ENCODE measurements at places on chromosomes 1 and 21.

- no peak for DNase-seq
Observed at GRCh38 chr1:158942490-158942889, 11.1 kb downstream of the PYHIN1 start.

GRCh38 chr21:46210378-46211136, 18.0 kb downstream of the LSS start:
- DNase-seq = no peak

GRCh38 chr1:54724771-54725170, 9.1 kb downstream of the TTC4 start:
- DNase-seq = no peak

DNA sequence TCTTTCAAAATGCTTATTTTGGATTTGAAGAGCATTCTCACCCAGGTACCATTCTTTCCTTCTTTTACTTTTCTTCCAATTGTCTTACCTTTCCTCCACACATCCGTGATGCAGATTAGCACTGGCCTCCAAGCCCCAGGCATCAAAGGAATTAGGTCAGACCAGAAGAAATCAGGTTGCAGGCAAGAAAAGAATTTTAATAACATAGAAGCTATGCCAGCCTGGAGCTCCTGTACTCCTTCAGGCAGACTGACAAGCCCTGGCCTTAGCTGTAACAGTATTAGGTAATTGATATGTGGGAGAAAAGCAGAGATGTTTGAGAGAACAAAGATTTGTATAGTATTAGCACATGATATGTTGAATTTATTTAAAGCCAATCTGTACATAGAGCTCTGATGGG, 390.4 kb upstream of the ADGRL2 start:
- DNase-seq = no peak

DNA sequence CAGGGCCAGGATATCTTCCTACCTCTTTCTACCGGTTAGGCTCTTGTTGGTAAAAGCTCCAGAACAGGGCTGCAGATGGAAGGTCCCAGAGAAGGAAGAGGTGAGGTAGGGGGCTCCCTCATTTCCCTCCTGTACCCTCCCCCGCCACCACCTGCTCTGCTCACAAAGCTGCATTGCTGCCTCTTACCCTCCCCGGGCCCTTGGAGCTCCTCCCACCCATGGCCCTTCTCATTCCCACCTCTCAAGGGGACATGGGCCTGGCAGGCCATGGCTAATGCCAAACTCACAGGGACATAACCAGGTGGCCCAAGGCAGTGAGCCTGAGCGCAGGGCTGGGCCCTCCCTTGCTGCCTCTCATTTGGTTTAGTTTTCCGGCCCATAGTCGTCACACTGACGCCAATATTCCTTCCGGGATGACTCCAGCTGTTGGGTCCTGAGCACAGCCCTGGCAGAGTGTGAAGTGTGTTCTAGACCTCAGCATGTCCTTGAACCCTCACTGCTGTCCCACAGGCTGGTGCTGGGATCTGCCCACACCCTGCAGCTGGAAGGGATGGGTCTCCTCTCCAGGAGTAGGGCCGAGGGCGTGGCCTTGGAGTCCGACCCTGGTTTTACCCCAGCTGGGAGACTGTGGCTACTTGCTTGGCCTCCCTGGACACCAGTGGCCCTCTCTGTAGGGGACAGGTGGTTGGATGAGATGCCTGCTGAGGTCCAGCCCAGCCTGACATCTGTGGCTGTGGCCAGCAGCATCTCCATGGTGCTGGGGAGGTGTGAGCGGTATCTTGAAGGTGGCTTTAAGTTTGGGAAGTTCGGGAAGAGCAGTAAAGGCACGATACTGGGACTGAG, 104.6 kb downstream of the ARHGEF10L start:
- DNase-seq = no peak

DNA sequence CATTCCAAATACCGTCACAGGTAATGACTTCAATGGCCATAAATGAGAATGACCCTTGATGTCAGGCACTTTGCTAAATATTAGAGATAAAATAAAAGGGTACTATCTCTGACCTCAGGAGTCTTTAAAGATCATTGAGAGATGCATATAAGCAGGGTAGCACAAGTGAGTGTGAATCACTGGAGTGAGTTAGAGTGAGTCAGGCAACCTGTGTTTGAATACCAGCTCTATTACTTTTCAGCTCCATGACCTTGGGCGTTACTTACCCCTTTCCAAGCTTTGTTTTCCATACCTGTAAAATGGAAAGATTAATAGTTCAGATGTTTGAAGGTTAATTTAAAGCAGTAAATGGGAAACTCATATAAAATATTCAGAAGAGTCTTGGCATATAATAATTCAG, 1058.0 kb upstream of the ADGRL4 start:
- no peak for DNase-seq

GRCh38 chr1:85473390-85473789, 8.4 kb upstream of the DDAH1 start:
- DNase-seq = no peak

DNA sequence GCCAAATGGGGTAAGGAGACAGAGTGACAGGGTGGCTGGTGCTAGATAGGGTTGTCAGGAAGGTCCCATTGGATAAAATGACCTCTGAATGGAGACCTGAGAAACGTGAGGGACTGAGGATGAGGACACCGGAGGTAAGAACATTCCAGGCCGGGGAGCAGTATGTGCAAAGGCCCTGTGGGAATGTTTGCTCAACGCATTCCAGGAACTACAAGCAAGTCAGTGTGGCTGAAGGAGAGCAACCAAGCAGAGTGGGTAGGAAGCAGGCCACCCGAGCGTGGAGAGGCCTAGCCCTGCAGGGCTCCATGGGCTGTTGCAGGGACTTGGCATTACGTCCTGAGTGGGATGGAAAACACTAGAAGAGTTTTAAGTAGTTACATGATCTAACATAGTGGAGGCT, 185.6 kb downstream of the ZBTB18 start:
- DNase-seq = no peak

DNA sequence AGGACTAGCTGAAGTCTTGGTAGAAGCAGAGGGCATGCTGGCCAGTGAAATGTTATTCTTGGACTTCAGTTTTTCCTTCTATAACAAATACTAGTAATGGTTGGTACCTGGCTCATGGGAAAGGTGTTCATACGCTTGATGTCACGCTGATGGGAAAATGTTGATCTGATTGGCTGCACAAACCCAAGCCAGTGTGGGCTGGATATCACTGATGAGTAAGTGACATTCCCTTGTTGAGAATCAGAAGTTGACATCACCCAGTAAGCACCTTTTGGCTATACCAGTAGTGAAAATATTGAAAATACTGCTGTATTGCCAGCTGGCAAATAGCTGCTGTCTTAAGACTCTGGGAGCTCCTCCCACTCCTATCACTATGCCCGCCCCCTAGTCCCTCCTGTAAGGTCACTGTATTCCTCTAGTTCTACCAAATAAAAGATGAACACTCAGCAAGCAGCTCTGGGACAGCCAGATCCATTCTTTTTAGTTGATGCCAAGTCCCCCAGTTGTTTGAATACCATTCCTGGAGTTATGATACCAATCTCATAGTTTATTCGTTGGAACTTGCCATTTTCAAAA, 168.2 kb downstream of the GRIK1 start:
- no peak for DNase-seq

DNA sequence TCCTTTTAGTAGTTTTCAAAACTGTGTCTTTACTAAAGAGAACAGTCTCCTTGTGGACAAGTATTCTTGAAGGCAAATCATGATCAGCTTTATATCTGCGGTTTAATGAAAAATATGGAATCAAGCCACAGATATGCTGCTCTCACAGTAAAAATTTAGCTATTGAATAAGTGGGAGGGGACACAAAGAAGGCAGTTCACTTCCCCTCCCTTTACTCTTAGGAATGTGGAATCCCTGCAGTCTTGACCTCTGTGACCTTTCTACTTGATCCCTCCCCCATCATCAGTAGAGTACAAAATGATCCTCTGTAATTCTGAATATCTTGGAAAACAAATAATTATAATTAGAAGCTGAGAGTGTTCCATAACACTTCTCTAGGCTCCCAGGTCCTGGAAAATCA, 136.7 kb upstream of the HOOK1 start:
- DNase-seq = no peak

GRCh38 chr1:58611861-58612385, 34.9 kb upstream of the TACSTD2 start:
- no peak for DNase-seq

DNA sequence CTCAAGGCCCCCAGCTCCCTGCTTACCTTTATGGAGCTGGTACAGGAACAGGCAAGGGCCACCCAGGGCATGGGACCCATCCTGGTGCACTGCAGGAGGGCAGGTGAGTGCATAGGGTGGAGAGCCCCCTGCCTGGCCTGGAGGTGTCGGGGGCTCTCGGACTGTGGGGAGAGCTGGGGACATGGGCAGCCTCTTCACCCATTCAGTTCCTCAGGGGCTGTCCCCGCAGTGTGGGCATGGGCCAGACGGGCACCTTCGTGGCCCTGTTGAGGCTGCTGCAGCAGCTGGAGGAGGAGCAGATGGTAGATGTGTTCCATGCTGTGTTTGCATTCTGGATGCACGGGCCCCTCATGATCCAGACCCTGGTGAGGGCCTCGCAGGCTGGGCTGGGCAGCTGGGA, 7.3 kb upstream of the LGR6 start:
- no peak for DNase-seq

DNA sequence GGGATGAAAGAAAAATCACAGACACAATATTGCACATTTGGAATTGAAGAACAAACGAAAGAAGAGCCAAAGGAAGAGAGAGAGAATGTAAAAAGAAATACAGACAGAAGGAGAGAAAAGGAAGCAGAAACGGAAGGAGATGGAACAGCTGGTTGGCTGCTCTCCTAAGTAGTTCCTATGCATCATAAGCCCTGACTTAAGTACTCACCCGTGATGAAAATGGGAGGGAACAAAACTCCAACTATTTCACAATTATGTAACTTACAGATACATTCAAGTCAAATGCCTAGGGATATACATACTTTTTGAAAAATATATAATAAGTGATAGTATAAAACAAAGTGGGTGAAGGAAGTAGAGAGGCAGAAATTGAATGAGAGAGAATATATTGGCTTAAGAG, 88.5 kb downstream of the TTLL7 start:
- DNase-seq = no peak

GRCh38 chr21:40118527-40118926, 251.3 kb downstream of the PCP4 start:
- DNase-seq = no peak

GRCh38 chr1:78894811-78895210, 111.7 kb downstream of the ADGRL4 start:
- DNase-seq = no peak

DNA sequence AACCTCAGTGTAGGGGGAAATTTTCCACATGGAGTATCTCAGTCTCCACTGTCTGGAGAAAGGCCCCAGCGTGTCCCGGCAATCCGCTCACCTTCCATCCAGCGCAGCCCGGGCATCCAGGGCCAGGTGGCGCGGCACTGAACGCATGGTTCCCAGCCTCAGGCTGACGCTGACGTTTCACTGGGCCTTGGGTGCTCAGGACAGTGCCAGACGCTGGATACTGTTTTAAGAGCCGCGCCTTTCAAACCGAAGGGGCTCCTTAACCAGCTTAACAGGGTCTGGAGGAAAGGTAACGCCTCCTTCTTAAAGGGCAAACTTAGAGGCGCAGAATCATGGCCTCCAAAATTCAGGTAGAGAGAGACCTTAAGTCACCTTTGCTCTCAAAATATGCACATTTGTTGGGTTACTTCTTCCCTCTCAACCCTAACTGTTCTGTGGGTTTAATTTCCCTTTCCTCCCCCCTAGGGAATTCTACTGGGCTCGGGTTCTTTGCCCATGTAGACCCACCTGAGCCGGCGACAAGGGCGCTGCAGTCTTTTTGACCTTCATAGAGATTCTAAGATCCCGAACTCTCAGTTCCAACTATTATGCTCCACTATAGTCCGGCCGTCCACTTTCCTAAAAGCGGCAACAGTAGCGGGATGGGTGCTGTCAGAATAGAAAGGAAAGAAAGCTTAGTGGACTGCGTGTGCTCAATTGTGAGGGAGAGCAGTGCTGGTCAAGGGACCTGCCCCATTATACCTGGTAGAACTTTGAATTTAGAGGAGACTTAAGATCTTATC, 3.5 kb upstream of the LHX9 start:
- no peak for DNase-seq

GRCh38 chr1:246951413-246951812, 19.7 kb upstream of the AHCTF1 start:
- DNase-seq = no peak

GRCh38 chr1:100354971-100355394, 2.7 kb downstream of the CDC14A start:
- no peak for DNase-seq

GRCh38 chr1:43449708-43450069, 4.0 kb downstream of the HYI start:
- no peak for DNase-seq

DNA sequence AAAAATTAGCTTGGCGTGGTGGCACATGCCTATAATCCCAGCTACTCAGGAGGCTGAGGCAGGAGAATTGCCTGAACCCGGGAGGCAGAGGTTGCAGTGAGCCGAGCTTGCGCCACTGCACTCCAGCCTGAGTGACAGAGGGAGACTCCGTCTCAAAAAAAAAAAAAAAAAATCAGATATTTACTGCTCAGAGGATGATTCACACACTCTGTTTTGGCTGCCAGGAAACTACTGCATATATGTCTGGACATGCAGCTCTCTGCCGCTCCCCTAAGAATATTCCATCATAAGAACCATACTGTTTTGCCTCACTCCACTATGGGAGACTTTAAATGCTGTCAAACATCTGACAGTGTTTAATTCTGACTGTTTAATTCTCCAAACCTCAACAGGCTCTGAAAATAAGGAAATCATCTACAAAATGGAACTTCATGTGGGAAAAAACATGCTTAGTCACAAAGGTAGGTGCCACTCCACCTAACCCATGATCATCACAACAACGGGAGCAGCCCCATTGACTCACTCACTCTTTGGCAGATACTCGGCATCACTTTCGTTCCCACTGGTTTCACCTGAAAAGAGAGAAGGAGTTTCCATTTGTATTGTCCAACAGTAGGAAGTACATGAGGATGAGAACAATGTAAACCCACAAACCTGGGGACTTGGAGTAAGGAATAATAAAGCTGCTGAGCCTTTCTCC, 29.3 kb upstream of the BCAS2 start:
- no peak for DNase-seq

GRCh38 chr1:40218333-40218732, 29.4 kb upstream of the TMCO2 start:
- DNase-seq = no peak

- no peak for DNase-seq
Observed at GRCh38 chr1:19165501-19165900, 44.6 kb downstream of the UBR4 start.

DNA sequence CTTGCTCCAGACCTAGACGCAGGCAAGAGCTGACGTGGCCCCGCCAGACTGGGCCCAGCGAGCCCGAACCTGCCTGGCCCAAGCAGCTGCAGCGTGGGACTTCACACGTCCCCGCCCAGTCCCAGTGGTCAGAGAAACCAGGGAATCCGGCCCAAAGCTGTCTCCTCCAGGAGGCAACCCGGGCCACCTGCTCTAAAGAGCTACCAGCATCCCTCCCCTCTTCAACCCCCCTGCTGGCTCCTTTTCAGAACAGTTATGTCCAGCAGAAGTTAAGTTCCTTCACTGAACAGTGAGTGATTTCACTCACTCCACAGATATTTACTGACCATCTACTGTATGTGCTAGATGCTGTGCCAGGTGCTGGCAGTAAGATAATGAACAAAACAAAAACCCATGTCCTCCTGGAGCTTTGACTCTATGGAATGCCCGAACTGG, 2.1 kb upstream of the EFNA1 start:
- DNase-seq = no peak

GRCh38 chr1:177959811-177960515, 9.9 kb downstream of the SEC16B start:
- no peak for DNase-seq

- DNase-seq = no peak
Observed at GRCh38 chr1:5875345-5875910, 116.8 kb downstream of the NPHP4 start.

Data from stimulated activated CD4-positive, alpha-beta T cell treated with anti-CD3 and anti-CD28 coated beads, TNF-alpha, amount 100 ng/mL, for 4 hours (primary cell).